Stimulated activated CD4-positive, alpha-beta T cell treated with anti-CD3 and anti-CD28 coated beads, Interleukin-12 subunit alpha, Interleukin-12 subunit beta, amount 100 ng/mL, for 4 hours (primary cell): ENCODE measurements at places on chromosomes 12 and 14.

DNA sequence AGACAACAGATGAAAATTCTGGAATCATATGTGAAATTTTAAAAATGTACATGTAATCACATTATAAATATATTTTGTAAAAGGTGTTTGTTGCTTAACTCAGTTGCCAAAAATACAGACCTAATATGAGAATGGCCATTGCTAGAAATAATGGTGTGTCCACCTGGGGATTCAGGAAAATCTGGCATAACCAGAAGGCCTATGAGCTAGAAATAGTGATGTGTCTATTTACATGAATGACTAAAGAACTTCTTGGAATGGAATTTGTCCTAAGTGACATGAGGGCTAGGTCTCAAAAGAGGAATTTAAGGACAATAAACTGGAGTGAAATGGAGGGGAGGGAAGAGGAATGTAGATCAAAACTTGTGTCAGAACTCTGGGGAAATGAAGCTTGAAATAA, 126.4 kb downstream of the PTPRR start:
- no peak for DNase-seq

GRCh38 chr14:53325176-53325806, 172.2 kb upstream of the DDHD1 start:
- DNase-seq, result no peak

- no peak for DNase-seq
These were observed 185.6 kb downstream of the TBX5 start for GRCh38 chr12:114220311-114220710.

- no peak for DNase-seq
These were observed 11.1 kb downstream of the SVOP start for GRCh38 chr12:109009766-109010165.

DNA sequence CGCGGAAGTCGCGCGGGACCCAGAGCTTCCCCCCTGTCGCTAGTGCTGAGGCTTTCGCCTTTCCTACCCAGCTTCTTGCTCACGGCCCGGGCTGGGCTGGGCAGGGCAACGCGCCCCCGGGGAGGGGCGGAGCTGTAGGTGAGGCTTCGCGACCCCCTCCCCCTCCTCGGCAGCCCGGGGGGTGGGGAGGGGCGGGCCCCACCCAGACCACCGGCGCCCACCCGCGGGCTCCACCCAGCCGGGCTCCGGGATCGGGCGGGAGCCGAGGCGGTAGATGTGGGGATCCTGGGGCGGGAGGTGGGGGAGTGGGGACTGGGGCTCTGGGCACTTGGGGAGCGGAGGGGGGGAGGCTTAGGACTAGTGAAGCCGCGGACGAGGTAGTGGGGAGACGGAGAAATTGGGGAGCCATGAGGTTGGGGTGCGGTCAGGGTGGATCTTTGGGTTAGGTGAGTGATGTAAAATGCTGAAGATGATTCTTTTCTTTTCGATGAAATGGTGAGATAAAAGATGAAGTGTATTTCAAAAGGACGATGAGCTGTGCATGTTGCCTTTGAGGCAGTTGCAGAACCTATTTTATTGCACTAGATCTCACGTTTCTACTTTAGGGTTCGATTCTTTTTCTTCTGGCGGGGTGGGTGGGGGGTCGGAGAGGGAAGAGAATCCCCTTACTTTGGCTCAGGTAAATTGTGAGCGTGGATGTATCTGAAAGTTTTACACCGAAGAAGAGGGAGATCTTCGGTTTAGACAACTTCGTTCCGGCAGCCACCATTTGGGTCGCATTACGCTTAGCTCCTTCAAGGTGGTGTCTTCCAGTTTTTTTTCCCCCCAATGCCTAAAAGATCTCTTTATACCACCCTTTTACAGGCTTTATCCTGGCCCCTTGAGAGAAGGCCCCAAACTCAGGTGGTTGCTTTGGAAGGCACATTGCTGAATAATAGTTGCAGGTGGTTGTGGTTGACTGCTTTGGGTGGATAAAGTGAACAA, 619 bp downstream of the ERC1 start:
- DNase-seq, result no peak

DNA sequence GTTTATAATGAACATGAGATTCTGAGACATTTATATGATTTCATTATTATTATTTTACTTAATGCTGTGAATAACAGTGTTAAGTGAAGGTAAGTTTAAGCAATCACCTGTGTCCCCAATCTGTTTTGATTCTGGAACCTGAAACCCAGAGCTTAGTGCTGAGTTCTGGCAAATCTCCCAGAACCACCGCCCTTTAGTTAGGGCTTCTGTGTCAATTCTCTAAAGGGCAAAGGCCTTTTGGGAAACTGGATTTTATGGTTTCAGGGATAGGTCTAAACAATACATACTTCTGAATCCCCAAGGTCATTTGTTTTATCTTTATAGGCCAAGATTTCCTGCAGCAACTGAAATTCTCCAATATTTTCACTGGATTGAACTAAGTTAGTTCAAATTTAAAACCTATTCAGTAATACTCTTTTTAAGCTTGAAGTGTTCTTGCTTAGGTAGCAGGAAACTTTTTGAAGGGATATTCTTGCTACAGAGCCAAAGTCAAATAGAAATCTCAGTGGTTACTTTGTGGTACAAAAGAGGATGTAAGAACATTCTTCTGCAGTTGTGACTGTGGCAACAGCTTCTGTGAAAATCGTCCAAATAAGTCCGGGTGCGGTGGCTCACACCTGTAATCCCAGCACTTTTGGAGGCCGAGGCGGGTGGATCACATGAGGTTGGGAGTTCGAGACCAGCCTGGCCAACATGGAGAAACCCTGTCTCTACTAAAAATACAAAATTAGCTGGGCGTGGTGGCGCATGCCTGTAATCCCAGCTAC, 10.0 kb upstream of the PKP2 start:
- DNase-seq, result no peak

GRCh38 chr12:70839544-70839943, 81.0 kb downstream of the PTPRR start:
- no peak for DNase-seq

DNA sequence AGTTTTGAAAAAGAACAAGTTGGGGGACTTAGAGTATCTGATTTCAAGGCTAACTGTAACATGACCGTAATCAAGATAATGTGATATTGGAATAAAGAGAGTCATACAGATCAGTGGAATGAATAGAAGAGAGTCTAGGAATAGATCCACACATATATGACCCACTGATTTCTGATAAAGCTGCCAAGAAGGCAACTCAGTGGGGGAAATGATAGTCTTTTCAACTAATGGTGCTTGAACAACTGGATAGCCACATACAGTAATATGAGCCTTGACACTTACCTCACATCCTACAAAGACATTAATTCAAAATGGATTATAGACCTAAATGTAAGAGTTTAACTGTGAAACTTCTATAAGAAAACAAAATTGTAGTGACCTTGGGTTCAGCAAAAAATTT, 3.8 kb downstream of the PRKCH start:
- no peak for DNase-seq

- no peak for DNase-seq
These were observed 168.6 kb downstream of the TMTC3 start for GRCh38 chr12:88310666-88311065.

DNA sequence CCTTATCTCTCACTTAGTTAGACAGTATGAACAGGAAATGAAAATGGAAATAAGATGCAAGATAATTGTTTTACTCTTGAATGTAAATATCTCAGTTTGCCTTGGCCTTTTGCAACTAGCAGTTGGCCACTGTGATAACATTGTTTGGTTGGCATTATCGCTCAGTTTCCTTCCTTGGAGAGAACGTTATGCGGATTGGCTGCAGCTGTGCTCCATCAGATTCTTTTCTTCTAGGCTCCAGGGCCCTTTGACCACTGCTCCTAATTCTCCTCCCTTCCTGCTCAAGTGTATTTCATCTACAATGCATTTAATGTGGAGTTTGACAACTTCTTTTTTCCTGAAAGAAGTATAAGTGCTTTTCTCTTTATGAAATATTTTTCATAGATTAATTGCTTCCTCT, 284.2 kb downstream of the ADAMTS20 start:
- no peak for DNase-seq

DNA sequence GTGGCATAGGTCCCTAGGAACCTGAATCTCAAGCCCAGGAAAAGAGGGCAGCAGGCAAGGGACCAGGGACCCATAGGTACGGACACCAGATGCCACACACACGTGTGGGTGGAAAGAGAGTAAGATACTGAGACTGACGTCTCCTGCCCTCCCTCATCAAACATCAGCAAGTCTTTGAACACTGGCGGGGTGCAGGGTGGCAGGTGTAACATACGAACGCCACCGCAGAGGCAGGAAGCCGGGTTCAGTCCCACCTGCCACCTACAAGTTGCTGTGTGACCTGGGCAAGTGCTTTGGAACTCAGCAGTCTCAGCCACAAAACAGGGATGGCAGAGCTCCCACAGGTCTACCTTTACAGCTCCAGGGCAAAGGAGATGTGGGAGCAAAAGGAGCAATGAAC, 11.1 kb downstream of the ACTN1 start:
- peak; percentile 42 for DNase-seq

DNA sequence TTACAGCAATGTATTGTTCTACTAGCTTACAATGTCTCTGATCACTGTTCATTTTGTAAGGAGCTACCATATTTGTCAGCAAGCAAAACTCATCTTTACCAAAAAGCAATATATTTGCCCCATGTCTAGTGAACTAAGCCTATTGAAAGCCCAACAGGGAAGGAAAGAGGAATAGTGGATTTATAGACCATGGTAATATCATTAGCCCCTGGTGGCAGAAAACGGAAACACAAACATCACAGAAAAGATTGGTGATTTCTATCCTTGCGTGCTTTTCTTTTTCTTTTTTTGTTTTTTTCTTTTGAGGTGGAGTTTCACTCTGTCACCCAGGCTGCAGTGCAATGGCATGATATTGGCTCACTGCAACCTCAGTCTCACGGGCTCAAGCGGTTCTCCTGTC, 1562.4 kb upstream of the TMEM132C start:
- DNase-seq, result no peak

GRCh38 chr12:53450936-53451335, 966 bp upstream of the PCBP2 start:
- DNase-seq, result no peak

GRCh38 chr12:6450091-6450868, 1.6 kb upstream of the TAPBPL start:
- DNase-seq, result no peak

DNA sequence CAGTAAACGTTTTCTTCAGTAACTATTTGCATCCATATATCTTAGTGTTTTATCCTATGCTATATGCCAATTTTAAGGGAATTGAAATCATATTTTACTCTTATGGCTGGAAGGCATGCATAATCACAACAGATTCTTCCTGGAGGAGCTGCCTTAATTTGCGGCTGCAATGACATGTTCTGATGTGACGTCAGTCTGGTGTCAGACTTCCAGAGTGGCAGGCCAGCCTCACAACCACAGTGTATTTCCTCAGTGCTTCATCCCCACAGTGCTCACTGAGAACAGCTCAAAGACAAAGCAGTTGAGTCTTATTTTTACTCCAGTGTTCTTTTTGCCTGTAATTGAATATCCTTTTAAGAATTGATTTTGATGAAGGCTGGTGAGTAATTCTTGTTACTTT, 107.1 kb downstream of the PLEKHA5 start:
- no peak for DNase-seq

DNA sequence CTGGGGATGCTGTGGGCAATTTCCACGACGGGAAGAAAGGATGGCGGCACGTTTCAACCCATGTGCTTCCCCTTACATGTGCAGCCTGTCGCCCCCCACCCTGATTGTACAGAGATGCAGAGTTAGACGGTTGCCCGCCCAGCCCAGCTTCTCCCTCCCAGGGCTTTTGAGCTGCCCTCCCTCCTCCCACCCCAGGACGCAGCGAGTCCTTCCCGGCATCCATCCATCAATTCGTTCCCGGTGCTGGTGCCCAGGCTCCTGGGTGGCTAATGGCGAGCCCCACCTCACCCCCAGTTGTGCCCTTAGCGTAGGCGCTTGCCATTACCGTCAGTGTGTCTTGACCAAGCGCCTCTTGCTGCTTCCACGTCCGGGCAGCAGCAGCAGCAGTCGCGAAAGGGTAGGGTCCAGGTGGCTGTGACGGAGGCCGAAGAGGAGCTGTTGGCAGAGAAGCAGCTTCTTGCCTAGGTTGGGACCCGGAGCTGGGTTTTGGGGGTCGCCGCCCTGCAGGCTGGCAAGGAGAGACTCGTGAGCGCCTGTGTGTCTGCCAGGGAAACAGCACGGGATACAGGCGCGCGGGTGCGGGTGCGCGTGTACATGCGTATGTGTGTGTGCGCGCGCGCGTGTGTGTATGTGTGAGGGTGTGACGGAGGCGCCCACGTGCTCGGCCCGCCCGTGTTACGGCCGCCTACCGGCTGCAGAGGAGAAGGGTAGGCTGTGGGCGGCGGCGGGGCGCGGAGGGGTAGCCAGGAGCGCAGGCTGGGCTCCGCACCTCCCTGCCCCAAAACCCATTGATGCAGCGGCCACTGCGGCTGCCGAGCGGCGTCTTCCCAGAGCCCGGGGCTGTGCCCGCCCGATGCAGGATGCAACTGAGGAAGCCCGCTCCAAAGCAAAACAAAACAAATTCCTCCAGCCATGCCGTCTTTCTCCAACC, at the start of gene SLC6A15:
Gene SLC6A15 (minus strand): TSS at position 602 of the 931 bp plus-strand sequence. CDS start 20,679 bp downstream, outside the sequence.
- DNase-seq, result no peak

GRCh38 chr12:120799243-120800045, 73.8 kb downstream of the ACADS start:
- DNase-seq, result no peak

GRCh38 chr14:25485381-25485780, 435.4 kb upstream of the STXBP6 start:
- DNase-seq, result no peak

- DNase-seq, result no peak
These were observed 515 bp upstream of the ABCC9 start for GRCh38 chr12:21941506-21942376.

DNA sequence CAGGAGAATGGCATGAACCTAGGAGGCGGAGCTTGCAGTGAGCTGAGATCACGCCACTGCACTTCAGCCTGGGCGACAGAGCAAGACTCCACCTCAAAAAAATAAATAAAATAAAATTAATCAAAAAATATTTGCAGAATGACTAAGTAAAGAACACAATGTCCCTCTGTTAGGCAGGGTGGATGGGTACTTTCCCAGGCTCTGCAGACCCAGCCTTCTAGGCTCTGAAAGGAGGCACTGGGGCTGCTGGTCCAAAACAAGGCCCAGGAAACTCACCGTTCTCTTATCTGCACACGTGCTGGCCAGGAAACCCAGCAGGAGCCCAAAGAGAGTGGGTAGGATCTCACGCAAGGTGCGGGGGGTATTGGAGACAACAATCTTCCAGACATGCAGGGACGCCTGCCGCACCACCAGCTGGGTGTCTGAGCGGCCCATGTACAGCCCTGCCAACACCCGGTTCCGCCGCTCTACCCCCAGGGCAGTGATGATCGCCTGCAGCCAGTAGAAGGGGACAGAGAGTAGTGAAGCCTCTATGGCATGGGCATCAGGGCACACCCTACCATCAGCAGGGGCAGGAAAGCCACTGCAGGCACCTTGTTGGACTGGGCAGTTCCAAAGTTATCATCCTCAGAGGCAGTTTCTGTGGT, 25.8 kb upstream of the RAB35 start:
- DNase-seq, result no peak

DNA sequence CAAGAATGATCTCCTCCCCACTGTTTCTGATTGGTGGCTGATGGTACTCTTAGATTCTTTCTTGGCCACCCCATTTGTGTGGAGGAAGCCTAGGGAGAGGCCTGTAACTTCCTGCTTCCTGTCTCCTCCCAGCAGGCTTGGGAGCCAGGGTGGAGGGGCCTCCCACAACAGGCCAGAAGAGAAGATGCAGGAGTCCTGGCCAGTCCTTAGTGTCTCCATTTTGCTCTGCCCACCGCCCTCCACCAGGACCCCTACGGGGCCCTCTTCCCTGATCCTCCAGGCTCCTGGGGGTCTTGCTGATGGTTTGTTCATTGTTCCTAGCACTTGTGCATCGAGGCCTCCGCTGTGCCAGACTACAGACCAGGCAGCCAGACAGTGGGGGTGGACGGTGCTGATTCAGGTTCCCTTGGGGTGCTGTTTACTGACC, 6.8 kb downstream of the TSPAN9 start:
- no peak for DNase-seq
